WTC11 (cell line): ENCODE measurements at places on chromosomes 5 and 9. TPM values are rescaled to one million over a fixed set of nuclear protein-coding genes. Genes with fewer than 3 reads are reported as not detected.

SV2C gene
- 0.05 to 0.09 TPM (median 0.07 TPM) in 3 replicates for total RNA-seq

STKLD1 gene
- 0.94 to 1.6 TPM (median 0.98 TPM) in 3 replicates for total RNA-seq

PRRX2 gene
- total RNA-seq: 6.9 to 10.7 TPM (median 8.2 TPM) in 3 replicates

CD14 gene
- 0.27 to 0.63 TPM (median 0.53 TPM) in 3 replicates for total RNA-seq

NREP gene
- total RNA-seq: 160 to 172 TPM (median 168 TPM) in 3 replicates

FSD1L gene
- total RNA-seq: 4.5 to 5.3 TPM (median 4.6 TPM) in 3 replicates

BDP1 gene
- total RNA-seq: 27.6 to 34.7 TPM (median 29.1 TPM) in 3 replicates

CD274 gene
- total RNA-seq: 0.05 to 0.42 TPM (median 0.21 TPM) in 3 replicates

PPP2R2B gene
- 12.7 to 20.3 TPM (median 13.2 TPM) in 3 replicates for total RNA-seq

DNA sequence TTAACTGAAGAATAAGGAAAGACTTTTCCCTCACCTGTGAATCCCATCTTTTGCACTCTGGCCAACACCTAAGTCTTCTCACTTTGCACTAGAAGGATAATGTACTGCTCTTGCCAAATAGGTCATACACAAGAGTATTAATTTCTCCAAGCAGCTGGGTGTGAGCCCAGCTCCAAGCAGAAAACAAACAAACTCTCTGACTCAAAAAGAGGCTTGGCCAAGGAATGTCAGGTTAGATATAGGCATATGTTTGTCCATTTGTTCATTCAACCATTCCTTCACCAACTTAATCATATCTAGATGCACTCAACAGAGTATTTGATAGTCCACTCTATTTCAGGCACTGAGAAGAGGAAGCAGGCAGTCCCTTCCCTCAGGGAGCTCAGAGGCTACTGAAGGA, 84.4 kb downstream of the HTR4 start:
- H3K27ac ChIP-seq: no peak overlapping the region
- H3K27me3 ChIP-seq: no peaks in the 10 kb centered on the region
- 0 out of 2 replicates have a peak, but pooled peaks cover 3% of the 10 kb centered on the region for H3K4me1 ChIP-seq
- no peak overlapping the region for H3K4me3 ChIP-seq

DNA sequence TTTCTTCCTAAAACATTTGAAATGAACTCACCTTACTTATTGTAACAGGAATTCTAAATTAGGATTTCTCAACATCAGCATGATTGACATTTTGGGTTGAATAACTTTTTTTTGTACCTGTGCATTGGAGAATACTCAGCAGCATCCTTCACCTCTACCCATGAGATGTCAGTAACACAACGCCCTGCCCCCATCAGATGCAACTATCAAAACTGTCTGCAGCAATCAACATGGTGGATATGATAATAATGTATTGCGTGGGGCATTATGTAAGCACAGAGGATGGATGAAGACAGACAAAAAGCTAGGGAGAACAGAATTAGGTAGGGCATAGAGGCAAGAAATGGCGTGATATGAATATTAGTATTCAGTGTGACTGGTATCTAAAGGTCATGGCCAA, 94.1 kb downstream of the PLK2 start:
- peaks cover 19% of the 10 kb centered on the region for H3K4me1 ChIP-seq
- no peak overlapping the region for H3K4me3 ChIP-seq
- no peaks in the 10 kb centered on the region for H3K36me3 ChIP-seq
- H3K27me3 ChIP-seq: peaks cover 9% of the 10 kb centered on the region

DNA sequence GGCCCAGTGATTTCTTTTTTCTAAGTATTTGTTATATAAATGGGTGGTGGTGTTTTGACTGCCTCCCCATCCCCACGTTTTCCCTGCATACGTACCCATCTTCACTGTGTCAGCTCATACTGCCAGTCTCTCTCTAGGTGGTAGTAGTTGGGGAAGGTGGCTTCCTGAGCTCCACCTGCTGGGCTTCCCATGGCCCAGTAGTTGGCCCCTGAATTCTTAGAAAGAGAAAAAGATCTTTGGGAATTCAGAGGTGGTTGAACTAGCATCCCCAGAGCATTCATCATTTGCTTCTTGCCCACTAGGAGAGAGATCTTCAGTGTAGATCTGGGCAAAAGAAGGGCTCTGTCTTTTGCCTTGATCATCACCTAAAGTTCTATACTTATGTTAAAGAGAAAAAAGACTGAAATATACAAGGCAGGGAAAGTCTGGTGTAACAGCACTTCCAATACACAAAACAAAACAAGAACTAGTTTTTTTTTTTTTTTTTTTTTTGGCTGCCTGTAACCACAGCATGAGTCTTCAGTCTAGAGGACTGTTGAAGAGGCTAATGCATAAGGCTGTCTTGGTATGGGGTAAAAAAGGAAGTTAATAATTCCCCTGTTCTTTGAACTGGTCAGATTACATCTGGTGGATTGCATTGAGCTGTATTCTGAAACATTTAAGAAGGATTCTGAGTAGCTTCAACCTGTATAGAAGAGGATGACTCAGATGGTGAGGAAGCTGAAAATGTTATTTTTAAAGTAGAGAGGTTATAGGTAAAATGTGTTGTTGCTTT, 128.7 kb downstream of the ATG10 start:
- peak; percentile 13 for DNase-seq
- no peak overlapping the region for H3K4me3 ChIP-seq
- H3K27ac ChIP-seq: 0 out of 2 replicates have a peak overlapping the region, but pooled peaks have one; percentile 41

DNA sequence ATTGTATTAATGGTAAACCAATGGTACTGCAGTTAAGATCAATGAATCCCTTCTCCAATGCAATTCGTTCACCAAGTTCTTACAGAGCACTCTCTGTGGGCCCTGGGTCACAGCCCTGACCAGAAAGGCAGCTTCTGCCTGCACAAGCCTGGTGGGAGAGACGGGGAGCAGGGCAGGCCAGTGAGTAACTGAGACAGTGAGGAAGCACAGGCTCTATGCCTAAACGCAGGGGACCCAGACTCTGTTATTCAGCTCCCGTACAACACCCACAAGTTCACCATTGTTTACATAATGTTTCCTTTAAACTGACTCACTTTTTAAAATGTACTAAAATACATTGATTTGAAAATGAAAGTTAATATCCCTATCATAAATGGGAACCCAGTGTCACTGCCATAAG, 40.5 kb upstream of the CTSL start:
- no peak overlapping the region for H3K4me3 ChIP-seq
- peaks cover 11% of the 10 kb centered on the region for H3K4me1 ChIP-seq
- peaks cover 69% of the 10 kb centered on the region for H3K36me3 ChIP-seq
- H3K27me3 ChIP-seq: no peaks in the 10 kb centered on the region
- DNase-seq: no peak

- peak overlapping the region; percentile 38 for H3K27ac ChIP-seq
- H3K27me3 ChIP-seq: no peaks in the 10 kb centered on the region; the same call in 1 of the 2 replicates
- H3K4me3 ChIP-seq: no peak overlapping the region
- H3K36me3 ChIP-seq: 0 out of 2 replicates have a peak, but pooled peaks cover 3% of the 10 kb centered on the region
Measured at GRCh38 chr5:62718324-62718723, 139.7 kb downstream of the LRRC70 start.

DNA sequence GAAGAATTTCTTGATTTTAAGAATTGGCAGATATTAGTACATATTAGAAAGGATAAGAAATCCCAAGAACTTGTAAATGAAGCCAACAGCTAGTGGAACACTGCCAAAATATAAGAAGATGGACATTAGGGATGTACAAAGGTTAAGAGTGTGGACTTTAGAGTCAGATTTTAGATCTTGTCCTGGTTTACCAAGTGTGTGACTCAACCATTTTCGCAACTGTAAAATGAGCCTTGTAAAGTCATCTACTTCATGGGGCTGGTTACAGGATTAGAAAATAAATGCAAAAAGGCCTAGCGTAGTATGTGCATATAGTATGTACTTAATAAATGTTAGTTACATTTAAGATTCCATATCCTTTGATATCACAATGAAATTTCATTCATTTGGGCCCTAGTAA, 260.0 kb downstream of the RAB3C start:
- H3K36me3 ChIP-seq: no peaks in the 10 kb centered on the region
- H3K27ac ChIP-seq: no peak overlapping the region
- H3K27me3 ChIP-seq: no peaks in the 10 kb centered on the region

- no peaks in the 10 kb centered on the region for H3K27me3 ChIP-seq
- H3K27ac ChIP-seq: no peak overlapping the region
- H3K4me1 ChIP-seq: peaks cover 11% of the 10 kb centered on the region
- DNase-seq: no peak
Measured at GRCh38 chr5:163407034-163407655, 30.2 kb upstream of the CCNG1 start.

DNA sequence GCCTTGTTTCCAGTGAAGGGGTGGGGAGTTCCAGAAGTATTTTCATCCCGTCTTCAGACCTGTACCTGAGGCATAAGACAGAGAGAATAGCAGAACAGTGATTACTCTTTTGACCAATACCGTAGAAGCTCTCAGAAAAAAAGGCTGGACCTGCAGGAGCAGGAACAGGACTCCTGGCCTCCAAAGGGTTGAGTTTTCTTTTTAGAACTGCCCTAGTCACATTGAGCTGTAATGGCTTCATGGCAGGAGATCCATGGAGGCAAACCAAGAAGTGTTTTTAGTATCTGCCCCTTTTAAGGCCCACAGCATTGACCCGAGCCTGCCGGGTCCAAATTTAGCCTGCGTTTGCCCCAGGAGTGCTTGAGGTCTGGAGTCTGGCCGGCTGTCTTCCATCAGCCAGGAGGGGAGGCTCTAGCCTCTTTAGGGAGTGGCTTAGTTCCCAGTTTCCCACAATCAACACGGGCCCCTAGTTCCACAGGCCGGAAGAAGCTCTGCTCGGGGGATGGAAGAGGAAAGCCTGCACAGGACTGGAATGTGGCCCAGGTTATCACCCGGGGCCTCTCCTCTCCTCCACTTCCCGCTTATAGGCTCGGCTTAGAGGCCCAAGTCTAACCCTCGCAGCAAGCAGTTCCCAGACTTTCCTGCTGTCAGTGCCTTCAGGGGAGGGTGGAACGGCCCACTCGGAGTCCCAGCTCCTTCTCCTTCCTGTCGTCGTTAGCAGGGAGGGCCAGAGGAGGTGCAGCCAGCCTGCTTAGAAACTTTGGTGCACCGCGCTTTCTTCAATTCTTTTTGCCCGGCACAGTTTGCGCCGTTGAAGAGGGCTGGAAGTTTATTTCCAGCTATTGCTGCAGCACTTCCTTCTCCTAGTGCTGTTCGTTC, 80.7 kb downstream of the C9orf152 start:
- peak overlapping the region; percentile 68 for H3K27ac ChIP-seq
- peak; percentile 48 for DNase-seq
- H3K4me3 ChIP-seq: no peak overlapping the region
- peaks cover 99% of the 10 kb centered on the region for H3K4me1 ChIP-seq

- no peak for DNase-seq
- no peak overlapping the region for H3K27ac ChIP-seq
- peaks cover 20% of the 10 kb centered on the region for H3K4me1 ChIP-seq
- no peaks in the 10 kb centered on the region for H3K27me3 ChIP-seq
- H3K36me3 ChIP-seq: no peaks in the 10 kb centered on the region
Measured at GRCh38 chr5:24623031-24623430, 21.7 kb downstream of the CDH10 start.

DNA sequence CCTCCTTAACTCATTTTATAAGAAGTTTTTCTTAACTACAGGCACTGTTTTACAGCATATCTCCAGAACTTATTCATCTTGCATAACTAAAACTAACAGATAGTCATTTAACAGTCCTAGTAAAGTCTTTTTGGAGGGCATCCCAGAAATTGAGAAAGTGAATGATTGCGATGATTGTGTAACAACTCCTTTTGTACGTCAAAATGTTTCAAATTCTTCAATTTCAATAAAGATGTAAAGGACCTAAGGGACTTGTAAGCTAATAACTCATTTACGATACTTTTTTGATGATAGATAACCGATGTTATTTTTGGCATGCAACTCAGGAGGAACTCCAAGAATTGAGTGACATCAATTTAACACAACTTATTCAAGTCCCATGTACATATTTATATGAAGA, 42.7 kb downstream of the SVEP1 start:
- H3K4me1 ChIP-seq: peaks cover 5% of the 10 kb centered on the region
- no peak overlapping the region for H3K4me3 ChIP-seq
- no peak overlapping the region for H3K27ac ChIP-seq
- peaks cover 4% of the 10 kb centered on the region; the same call in 1 of the 2 replicates for H3K36me3 ChIP-seq
- no peaks in the 10 kb centered on the region for H3K27me3 ChIP-seq
- DNase-seq: no peak

GRCh38 chr5:91162534-91163381, 220.4 kb downstream of the ARRDC3 start:
- peak overlapping the region; percentile 1 for H3K27ac ChIP-seq
- no peaks in the 10 kb centered on the region for H3K27me3 ChIP-seq
- DNase-seq: no peak
- H3K4me3 ChIP-seq: no peak overlapping the region

DNA sequence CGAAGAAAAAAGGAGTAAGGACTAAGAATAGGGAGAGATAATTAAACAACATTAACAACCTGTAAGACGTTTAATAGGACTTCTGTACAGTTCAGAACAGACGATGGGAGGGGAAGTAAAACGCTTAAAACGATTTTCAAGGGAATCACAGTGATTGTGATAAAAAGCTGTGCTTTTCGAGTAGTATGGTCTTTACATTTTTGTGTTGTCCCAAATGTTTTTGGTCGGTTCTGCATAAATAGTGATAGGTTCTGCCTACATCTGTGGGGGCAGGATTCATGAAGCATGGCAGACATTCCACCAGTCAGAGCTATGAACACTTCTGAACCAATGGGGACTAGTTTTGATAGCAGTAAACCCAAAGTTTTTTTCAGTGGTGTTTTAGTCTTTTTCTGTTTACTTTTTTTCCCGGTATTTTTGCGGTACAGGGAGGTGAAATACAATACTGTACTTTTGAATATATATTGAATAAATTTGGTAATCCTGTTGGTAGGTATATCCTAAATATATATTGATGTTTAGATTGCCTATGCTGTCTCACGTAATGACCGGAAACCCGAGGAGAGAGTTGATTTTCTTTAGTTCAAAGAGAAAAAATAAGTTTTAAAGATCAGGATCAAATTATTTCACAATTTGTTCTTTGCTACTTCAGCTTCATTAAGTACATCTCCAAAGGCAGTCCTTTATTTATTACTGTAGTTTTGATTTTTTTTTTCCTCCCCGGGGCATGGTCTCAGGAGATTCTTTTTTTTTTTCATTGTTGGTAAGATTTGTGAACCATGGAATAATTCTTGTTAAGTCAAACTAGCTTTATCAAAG, 1.3 kb downstream of the ERBIN start:
- peaks cover 3% of the 10 kb centered on the region; the same call in 1 of the 2 replicates for H3K36me3 ChIP-seq
- DNase-seq: no peak
- H3K27me3 ChIP-seq: peaks cover 20% of the 10 kb centered on the region
- H3K4me3 ChIP-seq: peak overlapping the region; percentile 96
- peaks cover 41% of the 10 kb centered on the region for H3K4me1 ChIP-seq

GRCh38 chr5:161847447-161847846, 473 bp upstream of the GABRA1 start:
- H3K4me3 ChIP-seq: peak overlapping the region; percentile 93
- H3K36me3 ChIP-seq: no peaks in the 10 kb centered on the region
- no peak overlapping the region for H3K27ac ChIP-seq
- no peak for DNase-seq
- peaks cover 33% of the 10 kb centered on the region for H3K4me1 ChIP-seq
- peaks cover 35% of the 10 kb centered on the region for H3K27me3 ChIP-seq

DNA sequence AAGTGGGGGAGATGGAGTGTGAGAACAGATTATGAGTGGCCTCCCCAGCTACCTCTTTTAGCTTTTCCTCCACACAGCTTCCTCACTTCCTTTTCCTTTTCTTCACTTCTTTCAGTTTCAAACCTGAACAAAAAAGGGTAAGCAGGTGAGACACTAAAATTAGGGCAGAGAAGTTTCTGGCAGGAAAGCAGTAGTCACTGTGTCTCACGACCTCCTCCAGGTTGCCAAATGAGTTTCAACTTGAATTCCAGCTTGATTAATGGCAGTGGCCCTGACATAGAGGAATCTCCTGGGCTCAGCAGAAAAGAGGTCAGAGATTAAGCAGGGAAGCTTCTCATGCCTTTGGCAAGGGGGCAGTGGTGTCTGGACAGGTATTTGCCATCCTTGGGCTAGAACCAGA, 63.7 kb upstream of the SPINK5 start:
- no peaks in the 10 kb centered on the region for H3K27me3 ChIP-seq
- peaks cover 33% of the 10 kb centered on the region for H3K36me3 ChIP-seq
- no peak overlapping the region for H3K27ac ChIP-seq
- H3K4me1 ChIP-seq: peaks cover 15% of the 10 kb centered on the region
- DNase-seq: no peak

GRCh38 chr5:98836175-98836574, 62.7 kb downstream of the RGMB start:
- peaks cover 7% of the 10 kb centered on the region for H3K4me1 ChIP-seq
- H3K4me3 ChIP-seq: no peak overlapping the region
- H3K36me3 ChIP-seq: no peaks in the 10 kb centered on the region; the same call in 1 of the 2 replicates
- no peaks in the 10 kb centered on the region for H3K27me3 ChIP-seq
